T-helper 17 cell (primary cell): ENCODE measurements at places on chromosomes 6 and 20.

DNA sequence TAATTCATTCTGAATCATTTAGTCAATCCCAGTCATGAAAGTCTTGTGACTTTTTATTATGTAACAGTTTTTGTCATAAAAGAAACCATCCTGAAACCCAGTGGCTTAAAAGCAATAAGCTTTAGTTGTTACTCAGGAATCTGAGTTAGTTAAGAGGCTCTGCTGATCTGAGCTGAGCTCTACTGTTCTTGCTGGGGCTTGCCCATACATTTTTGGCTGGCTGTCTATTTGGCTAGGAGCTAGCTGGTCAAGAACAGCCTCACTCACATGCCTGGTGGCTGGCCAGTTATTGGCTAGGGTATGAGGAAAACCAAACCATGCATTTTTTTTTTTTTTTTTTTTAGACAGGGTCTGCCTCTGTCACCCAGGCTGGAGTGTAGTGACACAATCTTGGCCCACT is 10.6 kb downstream of the TCF21 start:
- no peak for DNase-seq

DNA sequence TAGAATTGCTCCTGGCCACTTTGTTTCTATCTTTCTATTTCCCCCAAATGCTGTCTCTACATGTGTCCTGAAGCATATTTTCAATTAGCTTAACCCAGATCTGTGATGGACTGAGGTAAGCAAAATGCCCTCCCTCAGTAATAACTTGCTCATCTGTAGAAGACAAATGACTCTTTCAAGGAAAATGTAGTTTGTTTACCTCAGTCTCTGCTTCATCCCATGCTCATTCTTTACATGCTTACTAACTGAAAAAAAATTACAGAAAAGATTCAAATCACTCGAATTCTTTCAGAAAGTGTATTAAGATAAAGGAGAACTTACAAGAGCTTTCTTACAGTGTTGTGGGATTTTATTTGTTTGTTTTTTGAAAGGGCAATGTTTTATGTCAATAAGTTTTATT is 531.1 kb downstream of the LMBRD1 start:
- DNase-seq: no peak

DNA sequence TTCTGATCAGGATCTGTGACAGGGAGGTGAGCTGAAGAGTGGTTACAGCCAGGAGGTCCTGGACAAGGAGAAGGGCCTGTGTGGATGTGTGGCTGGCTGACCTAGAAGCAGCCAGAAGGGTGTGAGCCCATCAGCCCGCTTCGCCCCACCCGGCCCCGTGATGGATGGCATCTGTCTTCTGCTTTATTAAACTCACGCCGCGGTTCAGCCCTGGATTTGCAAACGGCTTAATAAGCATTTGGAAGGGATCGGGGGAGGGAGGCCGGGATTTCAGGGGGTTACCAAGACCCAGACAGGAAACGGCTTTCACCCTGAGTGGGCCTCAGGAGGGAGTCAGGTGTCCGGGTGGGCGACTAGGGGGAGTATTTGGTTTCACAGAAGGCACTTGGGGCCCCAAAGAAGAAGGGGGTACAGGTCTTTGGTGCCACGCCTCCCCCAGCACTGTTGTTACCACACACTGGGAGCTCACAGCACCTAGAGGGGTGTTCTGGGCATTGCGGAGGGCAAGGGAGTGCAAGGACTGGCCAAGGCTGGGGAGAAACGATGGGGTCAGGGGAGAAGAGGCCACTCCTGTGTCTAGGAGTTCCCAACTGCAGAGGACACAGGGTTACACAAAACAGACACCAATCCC is 53.8 kb upstream of the FOXP4 start:
- no peak for DNase-seq

- DNase-seq: no peak
Observed at GRCh38 chr6:157811476-157812173, 11.4 kb upstream of the SNX9 start.

- no peak for DNase-seq
Observed at GRCh38 chr20:46202766-46203509, 84.8 kb downstream of the CD40 start.

- no peak for DNase-seq
Observed at GRCh38 chr6:109816452-109817374, 125.6 kb downstream of the FIG4 start.

- no peak for DNase-seq
Observed at GRCh38 chr20:63696306-63696627, 185 bp upstream of the TNFRSF6B start.

DNA sequence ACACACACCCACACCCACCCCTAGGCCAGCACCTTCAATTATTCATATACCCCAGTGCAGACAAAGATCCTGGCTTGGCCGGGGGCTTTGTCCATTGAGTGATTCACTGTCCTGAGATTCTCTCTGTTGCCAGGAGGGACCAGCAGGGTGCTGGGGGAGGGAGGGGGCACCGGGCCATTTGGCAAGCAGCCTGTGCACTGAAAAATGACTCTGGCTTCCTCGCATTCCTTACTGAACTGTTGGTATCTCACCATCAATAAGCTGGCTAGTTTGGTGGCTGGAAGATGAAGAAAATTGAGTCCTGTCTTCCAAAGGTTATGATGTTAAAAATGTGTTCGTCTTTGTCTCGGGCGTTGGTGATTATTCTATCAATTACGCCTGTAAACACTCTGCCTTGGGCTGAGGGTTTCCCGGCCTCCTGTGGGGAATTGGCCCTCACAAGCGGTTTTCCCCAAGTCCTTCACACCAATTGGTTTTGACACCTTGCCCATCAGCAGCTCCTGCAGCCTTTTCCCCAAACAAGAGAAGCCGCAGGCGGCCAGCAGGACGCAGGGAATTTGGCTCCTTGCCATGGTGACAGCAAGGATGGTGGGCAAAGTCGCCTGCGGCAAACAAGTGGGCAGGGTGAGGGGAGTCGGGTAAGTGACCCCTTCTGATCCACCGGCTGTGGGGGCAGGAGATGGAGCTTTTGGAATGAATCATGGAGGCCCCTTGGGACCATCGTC is 4.9 kb downstream of the VSTM2L start:
- DNase-seq: no peak

DNA sequence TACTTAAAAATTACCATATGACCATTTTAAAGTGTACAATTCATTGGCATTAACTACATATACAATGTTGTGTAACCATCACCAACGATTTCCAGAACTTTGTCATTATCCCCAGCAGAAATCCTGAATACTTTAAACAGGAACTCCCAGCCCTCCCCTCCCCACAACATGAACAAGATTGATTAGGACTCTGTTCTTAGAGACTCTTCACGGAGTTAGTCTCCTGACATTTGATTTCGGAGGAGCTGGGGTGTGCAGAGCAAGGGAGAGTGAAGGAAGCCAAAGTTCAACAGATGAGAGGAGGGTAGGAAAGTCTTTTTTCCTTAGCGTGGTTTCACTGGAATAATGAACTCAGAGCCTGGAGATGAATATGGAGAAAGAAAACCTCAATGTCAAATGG is 17.2 kb upstream of the QKI start:
- DNase-seq: no peak

DNA sequence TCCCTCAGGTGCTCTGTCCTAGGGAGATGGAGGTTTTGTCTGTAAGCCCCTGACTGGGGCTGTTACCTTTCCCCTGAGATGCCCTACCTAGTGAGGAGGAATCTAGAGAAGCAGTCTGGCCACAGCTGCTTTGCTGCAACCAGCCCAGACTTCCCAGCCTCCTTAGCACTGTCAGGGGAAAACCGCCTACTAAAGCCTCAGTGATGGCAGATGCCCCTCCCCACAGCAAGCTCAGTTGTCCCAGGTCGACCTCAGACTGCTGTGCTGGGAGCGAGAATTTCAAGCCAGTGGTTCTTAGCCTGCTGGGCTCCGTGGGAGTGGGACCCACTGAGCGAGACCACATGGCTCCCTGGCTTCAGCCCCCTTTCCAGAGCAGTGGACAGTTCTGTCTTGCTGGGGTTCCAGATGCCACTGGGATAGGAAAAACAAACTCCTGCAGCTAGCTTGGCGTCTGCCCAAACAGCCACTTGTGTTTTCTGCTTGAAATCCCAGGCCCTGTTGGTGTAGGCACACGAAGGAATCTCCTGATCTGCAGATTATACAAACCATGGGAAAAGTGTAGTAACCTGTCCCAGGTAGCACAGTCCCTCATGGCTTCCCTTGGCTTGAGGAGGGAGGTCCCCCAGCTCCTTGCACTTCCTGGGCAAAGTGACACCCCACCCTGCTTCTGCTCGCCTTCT is 146.4 kb upstream of the PROKR2 start:
- no peak for DNase-seq

- DNase-seq: no peak
Observed at GRCh38 chr6:150293423-150294173, 75.2 kb upstream of the IYD start.

DNA sequence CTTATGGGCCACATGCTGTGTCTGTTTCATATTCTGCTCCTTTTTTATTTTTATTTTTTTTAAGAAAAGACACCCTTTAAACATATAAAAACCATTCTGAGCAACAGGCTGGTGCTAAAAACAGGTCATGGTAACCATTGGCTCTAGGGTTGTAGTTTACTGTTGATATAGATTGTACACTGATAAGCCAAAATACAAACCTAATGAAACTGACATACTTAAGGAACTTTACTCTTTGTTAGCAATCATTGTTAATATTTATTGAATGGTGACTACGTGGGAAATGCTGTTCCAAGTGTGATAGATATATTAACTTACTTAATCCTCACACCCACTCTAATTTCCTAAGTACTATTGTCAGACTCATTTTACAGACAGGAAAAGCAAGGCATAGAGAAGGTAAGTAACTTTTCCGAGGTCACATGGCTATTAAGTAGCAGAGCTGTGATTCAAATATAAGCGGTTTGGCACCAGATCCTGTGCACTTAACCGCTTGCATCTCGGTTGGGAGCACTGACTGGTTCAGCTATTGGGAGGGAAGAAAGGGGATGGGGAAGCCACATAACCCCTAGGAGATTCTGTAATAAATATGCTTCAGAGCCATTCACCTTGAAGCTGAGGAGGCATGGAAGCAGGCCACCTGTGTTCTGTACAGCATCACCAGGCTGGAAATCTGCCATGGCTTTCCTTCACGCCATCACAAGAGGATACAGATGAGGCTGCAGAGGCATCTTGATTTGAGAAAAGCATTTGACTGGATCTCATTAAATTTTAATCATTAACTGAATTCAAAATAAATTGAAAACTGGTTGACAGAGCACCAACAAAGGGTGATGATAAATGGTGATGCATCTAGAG is 4.9 kb downstream of the TRAF3IP2 start:
- DNase-seq: no peak

DNA sequence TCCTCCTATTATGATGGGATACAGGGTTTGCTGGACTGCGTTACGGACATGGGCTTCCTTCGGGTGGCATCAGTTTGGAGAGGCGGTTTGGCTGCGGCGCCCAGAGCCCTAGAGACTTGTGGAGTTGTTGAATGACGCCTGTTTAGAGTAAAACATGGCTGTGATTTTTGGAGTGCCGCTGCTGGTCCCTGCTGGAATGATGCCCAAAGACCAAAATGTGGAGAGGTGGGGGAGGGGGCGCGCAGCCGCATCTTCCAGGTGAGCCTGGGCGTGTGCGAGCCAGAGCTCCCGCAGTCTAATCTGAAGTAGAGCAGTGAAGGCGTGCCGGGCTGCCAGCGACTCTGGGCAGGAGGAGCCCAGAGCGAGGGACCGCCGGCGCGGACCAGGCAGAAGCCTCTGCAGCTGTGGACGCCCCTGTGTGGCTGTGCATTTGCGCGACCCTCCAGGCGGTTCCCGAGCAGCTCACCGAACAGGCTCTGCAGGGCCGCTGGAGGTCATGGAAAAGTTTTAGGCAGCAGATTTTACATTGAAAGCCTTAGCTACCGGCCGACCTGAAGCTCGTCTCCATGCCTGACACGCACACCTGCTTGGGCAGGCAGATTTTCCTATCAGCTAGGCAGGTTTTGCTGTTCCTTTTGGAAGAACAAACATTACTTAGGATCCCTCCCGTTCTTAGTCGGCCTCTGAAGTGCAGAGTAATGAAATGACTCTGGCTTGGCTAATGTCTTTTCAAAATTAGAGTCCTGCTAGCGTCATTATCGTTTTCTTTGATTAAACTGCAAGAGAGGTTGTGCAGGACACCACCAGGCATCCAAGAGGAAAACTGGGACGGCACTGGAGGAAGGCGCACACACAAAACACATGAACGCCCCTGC is 298.2 kb downstream of the PHACTR1 start:
- DNase-seq: no peak

- no peak for DNase-seq
Observed at GRCh38 chr6:84390851-84391250, 163.4 kb upstream of the CEP162 start.

- DNase-seq: no peak
Observed at GRCh38 chr6:7899101-7899888, 11.3 kb downstream of the TXNDC5 start.

GRCh38 chr6:169881398-169881797 is 130.0 kb downstream of the ERMARD start:
- DNase-seq: no peak

- no peak for DNase-seq
Observed at GRCh38 chr6:53734473-53735299, 60.1 kb upstream of the LRRC1 start.

DNA sequence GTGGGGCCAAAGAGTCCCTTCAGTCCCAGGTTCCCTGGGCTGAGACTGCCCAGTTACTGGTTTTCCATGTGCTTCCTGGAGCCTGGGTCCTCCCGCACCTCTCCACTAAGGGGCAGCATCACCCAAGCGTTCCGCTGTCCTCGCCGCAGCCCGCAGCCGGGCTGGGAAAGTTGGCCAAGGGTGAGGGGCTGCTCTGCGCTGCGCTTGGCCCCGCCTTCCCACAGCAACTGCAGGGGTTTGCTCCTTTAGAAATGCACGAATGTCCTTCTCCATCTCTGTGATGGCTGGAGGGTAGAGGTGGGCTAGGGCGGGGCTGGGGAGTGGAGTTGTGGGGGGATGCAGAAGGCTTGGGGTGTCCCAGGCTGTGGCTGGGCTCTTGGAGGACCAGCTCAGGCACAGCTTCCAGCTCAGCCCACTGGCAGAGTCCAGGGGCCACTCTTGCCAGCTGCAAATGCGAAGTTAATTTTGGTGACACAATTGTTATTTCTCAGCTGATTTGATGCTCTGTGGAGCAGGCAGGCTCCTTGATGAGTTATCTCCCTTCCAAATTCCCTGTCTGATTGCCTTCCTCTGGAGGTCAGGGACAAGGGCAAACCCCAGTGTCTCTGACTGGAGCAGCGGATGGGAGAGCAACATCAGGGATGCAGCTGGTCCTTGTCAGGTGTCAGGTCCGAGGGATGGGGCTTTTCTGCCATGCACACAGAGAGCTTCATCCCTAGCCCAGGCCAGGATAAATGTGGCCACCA is 63.2 kb downstream of the NOL4L start:
- peak; percentile 64 for DNase-seq

DNA sequence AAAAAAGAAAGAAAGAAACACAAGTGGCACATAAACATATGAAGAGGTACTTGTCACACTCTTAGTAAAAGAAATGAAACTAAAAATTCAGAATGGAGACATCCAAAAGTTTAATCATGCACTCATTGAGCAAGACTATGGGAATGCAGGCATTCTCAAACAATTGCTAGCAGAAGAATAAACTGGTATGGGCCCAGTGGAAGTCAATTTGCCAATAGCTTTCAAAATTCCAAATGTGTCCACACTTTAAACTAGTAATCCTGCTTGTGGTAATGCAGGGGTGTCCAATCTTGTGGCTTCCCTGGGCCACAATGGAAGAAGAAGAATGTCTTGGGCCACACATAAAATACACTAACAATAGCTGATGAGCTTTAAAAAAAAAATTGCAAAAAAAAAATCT is 97.4 kb downstream of the EPB41L2 start:
- no peak for DNase-seq

GRCh38 chr6:87151471-87151780 is 3.9 kb upstream of the ZNF292 start:
- DNase-seq: no peak
